ENCODE measurements at places on chromosomes 5 and 9.
A peak's percentile ranks its signal among the peaks of the same experiment; 100 is the strongest.

GRCh38 chr9:7546261-7546660, 253.3 kb downstream of the DMAC1 start:
- no peak for DNase-seq

- no peak for DNase-seq
Measured at GRCh38 chr9:122096620-122097415, 3.7 kb upstream of the TTLL11 start.

- DNase-seq: no peak
Measured at GRCh38 chr5:35900972-35901695, 37.3 kb downstream of the CAPSL start.

- no peak for DNase-seq
Measured at GRCh38 chr5:107424491-107424890, 246.2 kb downstream of the EFNA5 start.

DNA sequence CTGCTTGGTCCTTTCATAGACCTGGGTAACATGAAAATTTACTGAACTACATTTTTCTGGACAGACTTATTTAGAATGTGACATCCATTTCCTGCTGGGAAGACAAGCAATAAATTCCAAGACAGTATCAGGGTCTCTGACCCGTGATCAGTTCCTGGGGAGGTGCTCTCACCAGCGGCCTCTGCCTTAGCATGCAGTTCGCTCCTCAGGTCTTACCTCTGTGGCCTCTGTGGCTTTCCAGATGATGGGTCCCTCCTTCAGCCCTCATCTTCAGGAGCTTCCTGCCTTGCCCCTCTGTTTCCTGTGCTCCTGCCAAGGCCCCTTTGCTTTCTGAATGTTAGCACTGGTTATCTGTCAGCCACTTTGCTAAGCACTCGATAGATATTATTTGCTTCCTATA, 66.4 kb downstream of the CMYA5 start:
- no peak for DNase-seq

DNA sequence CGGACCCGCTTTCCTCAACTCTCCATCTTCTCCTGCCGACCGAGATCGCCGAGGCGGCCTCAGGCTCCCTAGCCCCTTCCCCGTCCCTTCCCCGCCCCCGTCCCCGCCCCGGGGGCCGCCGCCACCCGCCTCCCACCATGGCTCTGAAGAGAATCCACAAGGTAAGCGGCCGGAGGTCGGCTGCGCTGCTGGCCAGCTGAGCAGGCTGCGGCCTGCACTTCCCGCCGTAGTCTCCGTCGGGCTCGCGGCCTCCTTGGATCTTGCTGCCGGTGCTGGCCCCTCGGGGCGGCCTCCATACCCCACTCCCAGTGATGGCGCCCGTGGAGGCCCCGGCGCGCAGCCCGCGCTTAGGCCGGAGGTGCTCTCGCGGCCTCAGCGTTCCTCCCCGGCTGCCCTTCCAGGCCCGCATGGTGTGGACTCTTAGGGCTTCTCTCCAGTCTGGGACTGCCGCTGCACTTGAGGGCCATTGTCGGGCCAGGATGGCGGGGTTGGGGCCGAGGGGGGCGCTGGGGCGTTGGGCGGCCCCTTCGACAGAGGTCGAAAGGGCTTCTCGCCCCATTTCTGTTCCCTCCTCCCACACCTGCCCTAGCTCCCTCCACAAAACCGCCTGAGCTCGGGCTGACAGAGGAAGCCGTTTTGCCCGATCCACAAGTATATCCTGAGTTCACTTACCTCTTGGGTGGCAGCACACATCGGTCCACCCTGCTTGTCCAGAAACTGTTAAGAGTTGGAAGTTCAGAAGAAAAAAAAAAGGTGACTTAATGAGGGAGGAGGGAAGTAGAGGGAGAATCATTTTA, 714 bp downstream of the UBE2D2 start:
- DNase-seq: no peak

DNA sequence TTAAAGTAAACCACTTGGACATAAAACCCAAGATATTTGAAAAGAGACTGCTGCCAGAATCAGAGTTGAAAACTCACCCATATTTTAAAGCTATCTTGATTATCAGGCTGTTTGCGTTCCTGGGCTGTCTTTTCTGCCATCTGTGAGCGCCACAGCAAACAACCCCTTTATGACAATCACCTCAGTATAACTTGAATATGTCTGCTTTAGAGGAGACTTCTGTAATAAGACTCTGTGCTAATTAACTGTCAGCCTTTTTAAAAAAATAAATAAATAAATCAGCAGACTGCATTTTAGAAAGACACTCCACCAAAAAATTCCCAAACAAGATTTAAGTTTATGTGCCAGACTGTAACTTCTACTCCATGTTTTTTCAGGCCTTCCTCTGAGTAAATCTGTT, 375.7 kb upstream of the CCNH start:
- DNase-seq: no peak

GRCh38 chr5:91499943-91500531, 116.9 kb upstream of the ARRDC3 start:
- DNase-seq: peak; percentile 14

GRCh38 chr5:154397652-154398406, 48.0 kb upstream of the SAP30L start:
- DNase-seq: peak; percentile 33

GRCh38 chr5:42944989-42945388, 95.1 kb downstream of the ANXA2R start:
- DNase-seq: no peak

GRCh38 chr9:34123682-34124081, 2.8 kb downstream of the DCAF12 start:
- DNase-seq: no peak

DNA sequence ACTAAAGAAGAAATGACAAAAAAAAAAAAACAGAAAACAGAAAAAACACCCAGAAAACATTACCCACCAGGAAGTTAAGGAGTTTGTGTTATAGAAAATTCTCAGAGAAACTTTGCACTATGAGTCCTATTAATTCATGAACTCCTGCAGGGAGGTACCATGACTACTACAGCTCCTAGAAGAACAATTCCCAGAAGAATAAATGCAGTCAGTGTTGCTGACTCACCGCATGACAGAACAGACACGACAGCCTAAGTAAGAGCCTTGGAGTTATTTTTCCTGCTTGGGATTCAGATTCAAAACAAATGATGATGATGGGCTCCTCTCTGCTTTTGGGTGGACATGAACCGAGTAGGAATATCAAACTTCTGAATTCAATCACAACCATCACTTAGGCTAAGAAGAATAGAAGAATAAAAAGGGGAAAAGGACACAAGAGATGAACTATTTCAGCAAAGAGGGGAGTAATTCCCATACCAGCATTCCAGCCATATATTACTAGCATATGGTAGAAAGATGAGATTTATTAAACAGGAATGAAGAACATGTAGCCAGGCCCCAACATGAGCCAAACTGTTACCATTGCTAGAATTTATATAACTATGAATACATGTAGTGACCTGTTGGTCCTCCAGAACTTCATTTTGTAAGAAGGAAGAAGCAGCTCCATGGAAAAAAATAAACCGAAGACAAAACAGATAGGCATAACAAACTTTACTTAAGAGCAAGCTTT, 209.6 kb upstream of the PDE4D start:
- no peak for DNase-seq

DNA sequence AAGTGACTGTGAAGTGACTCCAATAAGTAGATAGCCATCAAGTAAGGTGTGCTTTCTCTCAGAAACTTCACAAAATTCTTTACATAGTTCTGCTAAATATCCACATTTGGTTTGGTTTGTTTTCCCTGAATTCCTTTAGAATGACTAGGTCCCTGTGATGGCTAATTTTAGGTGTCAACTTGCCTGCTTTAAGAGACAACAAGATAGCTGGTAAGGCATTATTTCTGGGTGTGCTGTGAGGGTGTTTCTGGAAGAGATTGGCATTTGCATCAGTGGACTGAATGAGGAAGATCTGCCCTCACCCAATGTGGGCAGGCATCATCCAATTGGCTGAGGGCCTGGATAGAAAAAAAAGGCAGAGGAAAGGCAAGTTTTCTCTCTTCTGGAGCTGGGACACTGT, 8.3 kb upstream of the PTBP3 start:
- DNase-seq: no peak

DNA sequence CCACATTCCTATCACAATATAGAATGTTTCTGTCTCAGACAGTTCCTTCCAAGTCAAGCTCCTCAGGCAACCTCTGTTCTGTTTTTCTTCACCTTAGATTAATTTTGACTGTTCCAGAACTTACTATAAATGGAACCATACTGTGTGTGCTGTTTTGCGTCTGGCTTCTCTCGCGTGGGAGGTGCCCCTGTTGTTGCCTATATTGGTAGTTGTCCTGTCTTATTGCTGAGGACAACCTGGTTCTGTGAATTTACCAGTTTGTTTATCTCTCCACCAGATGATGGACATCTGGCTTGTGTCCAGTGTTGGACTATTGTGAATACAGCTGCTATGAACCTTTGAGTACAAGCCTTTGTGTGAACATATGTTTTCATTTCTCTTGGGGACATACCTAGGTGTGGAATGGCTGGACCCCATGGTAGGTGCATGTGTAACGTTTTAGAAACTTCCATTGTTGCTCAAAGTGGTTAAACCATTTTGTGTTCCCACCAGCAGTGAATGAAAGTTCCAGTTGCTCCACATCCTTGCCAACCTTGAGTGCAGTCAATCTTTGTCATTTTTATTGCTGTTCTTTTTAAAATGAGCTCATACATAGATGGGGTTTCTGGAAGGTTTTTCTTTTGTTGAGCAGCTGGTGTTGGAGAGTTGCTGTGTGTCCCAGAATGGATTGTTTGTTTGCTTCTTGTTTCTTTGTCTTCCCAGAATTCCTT, 18.1 kb downstream of the HMCN2 start:
- DNase-seq: no peak

DNA sequence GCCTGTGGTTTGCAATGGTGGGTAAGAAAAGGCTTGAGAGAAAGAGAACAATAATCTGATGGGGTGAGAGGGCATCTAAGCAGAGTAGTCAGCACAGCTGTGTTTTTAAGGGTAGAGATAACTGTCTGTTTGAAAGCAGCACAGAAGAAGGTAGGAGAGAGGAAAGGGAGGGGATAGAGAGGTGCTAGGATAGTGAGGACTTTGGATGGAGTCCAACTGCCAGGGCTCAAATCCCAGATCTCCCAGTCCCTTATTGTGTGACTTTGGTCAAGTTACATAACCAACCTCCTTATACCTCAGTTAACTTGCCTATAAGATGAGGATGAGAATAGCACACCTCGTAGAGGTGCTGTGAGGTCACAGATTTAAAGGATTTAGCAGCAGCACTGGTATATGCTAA, 55.6 kb downstream of the GPR21 start:
- DNase-seq: no peak

GRCh38 chr5:112908854-112909253, 13.2 kb downstream of the REEP5 start:
- DNase-seq: no peak

- DNase-seq: no peak
Measured at GRCh38 chr5:7377761-7378160, 18.2 kb upstream of the ADCY2 start.

DNA sequence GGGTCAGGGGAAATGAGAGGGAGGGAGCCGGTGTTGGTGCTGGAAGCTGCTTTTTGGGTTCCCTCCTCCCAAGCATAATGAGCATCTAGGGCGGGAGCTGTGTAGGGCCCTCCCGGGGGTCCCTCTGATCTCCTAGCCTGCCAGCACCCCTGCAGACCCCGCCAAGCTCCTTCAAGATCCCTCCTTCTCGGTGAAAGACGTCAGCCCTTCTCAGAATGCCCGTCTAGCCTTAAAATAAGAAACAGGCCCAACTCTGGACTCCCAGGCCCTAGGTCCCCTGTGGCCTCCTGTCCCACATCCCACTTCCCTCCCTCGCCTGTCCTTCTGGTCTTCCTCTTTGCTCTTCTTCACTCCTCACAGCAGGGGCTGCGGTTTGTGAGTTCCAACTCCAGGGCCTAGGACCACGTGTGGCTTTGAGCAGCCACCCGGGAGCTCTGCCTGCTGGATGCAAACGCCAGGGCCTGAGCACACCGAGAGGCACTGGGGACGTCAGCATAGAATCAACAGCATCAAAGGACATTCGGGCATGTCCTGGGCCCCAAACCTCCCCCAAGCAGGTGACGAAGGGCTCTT, 8.8 kb upstream of the SCGB3A1 start:
- DNase-seq: no peak

- DNase-seq: no peak
Measured at GRCh38 chr5:43771611-43772031, 168.6 kb downstream of the NNT start.

- no peak for DNase-seq
Measured at GRCh38 chr9:127833555-127833954, 20.9 kb downstream of the ENG start.

- DNase-seq: no peak
Measured at GRCh38 chr9:224582-225520, 10.2 kb downstream of the DOCK8 start.

GRCh38 chr9:124882231-124882630, 20.3 kb downstream of the ARPC5L start:
- no peak for DNase-seq

DNA sequence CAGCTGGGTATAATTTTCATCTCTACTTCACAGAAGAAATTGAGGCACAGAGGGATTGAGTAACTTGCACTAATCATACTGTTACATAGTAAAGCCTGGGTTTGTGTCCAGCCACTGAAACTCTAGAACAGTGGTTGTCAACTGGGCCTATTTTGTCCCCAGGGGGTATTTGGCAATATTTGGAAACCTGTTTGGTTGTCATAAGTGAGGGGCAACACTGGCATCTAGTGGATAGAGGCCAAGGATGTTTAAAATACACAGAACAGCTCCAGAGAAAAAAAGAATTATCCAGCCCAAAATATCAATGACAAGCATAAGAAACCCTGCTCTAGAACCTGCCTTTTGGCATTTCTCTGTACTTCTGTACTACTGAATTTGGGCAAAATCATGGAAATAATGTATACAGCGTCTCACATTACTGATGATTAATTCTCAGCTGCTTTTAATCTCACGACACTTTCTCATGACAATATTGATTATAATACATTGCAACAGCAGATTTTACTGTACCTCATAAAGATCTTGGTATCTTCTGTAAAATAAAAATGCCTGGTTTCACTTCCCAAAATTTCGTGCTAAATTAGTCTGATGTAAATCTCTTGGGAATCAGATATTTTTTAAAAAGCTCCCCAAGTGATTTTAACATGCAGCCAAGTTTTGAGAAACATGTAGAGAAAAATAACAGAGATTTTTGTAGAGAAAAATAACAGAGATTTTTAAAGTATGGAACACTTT, 112.7 kb downstream of the RORB start:
- DNase-seq: peak; percentile 28

- peak; percentile 48 for DNase-seq
Measured at GRCh38 chr5:73214996-73215395, 42.0 kb downstream of the TMEM174 start.

DNA sequence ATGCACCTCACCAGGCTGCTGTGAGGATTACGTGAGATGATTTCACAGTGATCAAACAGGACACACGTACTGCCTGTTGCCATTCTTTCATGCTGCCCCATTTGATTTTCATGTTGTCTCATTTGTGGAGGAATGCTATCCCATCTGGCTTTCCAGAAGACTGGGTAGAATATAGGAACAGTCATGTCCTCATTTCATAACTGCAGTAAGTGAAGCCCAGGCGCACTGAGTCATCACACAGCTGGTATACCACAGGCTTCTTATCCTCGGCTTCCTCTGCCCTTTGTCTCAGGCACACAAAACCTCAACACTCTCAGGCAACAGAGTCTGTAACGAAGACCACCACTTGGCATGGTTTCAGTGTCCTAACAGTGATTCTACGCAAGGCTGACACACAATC, 62.3 kb downstream of the LHFPL2 start:
- DNase-seq: no peak

Measured in NCI-H2081 (cell line).